ENCODE measurements at places on chromosomes 7 and 10. TPM values are rescaled to one million over a fixed set of nuclear protein-coding genes. Genes with fewer than 3 reads are reported as not detected.

DNA sequence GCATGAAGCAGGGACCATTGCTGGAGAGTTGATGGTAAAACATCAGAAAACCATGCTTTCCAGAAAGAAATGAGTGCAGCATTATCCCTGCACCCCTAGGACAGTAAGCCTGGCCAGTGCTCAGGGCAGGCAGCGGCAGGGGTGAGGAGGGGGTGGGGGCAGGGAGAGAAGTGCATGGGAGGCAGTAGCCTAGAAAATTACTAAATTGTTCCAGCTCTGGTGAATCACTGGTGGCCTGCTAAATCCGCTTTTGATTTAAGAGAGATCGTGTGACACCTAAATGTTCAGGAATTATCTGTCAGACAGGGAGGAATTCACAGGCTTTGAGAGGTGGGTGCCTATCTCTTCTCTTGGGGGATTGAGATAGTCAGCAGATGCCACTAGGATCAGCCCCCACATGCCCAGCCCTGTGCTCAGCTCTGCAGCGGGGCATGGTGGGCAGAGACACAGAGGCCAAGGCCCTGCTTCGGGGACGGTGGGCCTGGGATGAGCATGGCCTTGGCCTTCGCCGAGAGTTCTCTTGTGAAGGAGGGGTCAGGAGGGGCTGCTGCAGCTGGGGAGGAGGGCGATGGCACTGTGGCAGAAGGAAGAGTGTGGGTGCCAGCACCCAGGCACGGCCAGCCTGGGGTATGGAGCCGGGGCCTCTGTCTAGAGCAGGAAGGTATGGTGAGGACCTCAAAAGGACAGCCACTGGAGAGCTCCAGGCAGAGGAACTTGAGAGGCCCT is 5.0 kb upstream of the AQP1 start:
- no peak overlapping the region for H3K27ac ChIP-seq
- H3K36me3 ChIP-seq, result no peaks in the 10 kb centered on the region
- peaks cover 16% of the 10 kb centered on the region for H3K4me1 ChIP-seq
- no peak for DNase-seq
- H3K4me3 ChIP-seq, result no peak overlapping the region

GRCh38 chr7:36084485-36085091 is 68.5 kb upstream of the EEPD1 start:
- H3K36me3 ChIP-seq, result no peaks in the 10 kb centered on the region
- no peak overlapping the region for H3K4me3 ChIP-seq
- no peaks in the 10 kb centered on the region for H3K27me3 ChIP-seq

Gene TMEM225B
- 406 TPM for polyA plus RNA-seq

Gene MYH16
- polyA plus RNA-seq, result 2.1 TPM

Gene MCM10
- 2.1 TPM for polyA plus RNA-seq

Gene ZNF777
- polyA plus RNA-seq, result 15.4 TPM

DNA sequence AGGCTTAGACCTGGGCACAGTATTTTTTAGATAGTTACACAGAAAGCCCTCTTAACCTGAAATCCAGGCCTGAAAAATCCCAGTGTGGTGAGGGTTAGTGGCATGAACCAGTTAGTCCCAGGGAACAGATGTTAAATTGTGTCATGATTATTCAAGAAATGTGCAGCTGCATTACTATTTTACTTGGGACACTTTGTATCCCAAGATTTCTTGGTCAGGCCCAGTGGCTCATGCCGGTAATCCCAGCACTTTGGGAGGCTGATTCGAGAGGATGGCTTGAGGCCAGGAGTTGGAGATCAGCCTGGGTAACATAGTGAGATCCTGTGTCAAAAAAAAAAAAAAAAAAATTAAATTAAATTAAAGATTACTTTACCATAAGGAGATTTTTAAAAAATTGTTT is 36.0 kb upstream of the OTUD1 start:
- DNase-seq, result no peak
- no peaks in the 10 kb centered on the region for H3K27me3 ChIP-seq
- H3K36me3 ChIP-seq, result no peaks in the 10 kb centered on the region

DNA sequence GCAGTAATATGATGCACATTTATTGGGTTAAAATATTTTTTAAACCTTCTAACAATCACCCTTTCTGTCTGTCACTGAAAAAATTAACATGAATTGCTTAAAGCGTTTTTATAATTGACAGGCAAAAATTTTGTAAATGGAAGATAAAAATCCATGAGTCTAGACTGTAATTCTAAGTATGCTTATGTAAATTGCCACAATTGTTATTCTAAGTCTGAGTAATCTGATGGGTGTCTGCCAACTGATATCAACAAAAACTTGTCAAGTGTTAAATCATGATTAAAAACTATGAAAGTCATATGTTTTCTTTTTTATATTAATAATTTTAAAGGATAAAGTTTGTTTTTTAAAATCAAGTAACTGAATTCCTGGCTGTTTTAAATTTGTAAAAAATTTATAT is 208.2 kb downstream of the CDK14 start:
- H3K36me3 ChIP-seq, result no peaks in the 10 kb centered on the region
- H3K4me3 ChIP-seq, result no peak overlapping the region
- H3K27me3 ChIP-seq, result no peaks in the 10 kb centered on the region
- no peaks in the 10 kb centered on the region for H3K4me1 ChIP-seq
- H3K27ac ChIP-seq, result no peak overlapping the region
- DNase-seq, result no peak

Gene OR13A1
- polyA plus RNA-seq, result 0.15 TPM

DNA sequence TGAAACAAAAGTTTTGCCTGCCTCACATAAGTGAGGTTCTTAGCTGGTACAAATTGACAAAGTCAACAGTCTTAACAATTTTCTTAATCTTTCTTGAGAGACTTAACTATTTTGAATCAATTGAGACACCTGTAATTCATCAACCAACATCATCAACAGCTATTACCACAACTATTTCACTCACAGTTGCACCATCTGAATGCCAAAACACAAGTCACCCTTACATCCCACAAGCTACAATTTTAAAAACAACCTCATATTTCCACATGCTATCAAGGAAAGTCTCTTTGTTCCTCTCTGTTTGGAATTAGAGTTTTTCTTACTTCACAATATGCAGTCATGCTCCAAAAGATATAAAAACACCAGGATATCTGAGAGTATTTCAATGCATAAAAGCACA is 4.9 kb downstream of the SMURF1 start:
- peaks cover 24% of the 10 kb centered on the region for H3K4me1 ChIP-seq
- no peak overlapping the region for H3K27ac ChIP-seq
- no peaks in the 10 kb centered on the region for H3K36me3 ChIP-seq
- H3K4me3 ChIP-seq, result no peak overlapping the region
- no peak for DNase-seq

- no peaks in the 10 kb centered on the region for H3K36me3 ChIP-seq
- no peaks in the 10 kb centered on the region for H3K27me3 ChIP-seq
- H3K27ac ChIP-seq, result no peak overlapping the region
- no peak overlapping the region for H3K4me3 ChIP-seq
Observed at GRCh38 chr10:124289851-124290795, 128.6 kb downstream of the OAT start.

DNA sequence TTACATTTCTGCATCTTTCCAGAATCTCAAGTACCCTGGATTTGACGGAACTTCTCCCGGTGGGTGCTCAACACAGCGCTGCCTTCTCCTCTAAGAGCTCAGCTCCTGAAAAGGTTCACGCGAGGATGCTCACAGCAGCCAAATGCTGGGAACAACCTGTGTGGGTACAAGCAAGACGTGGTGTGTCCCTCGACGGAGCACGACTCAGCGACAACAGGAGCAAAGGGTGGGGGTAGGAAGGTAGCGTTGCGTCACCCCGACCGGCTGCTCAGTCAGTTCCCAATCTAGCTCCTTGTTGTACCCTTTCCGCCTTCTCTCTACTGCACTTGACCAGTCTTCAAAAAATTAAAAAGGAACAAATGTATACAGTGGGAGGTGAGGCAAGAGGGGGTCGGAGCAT is 117.3 kb downstream of the PTPRN2 start:
- no peak overlapping the region for H3K4me3 ChIP-seq
- H3K36me3 ChIP-seq, result no peaks in the 10 kb centered on the region
- H3K4me1 ChIP-seq, result no peaks in the 10 kb centered on the region
- no peaks in the 10 kb centered on the region for H3K27me3 ChIP-seq
- no peak overlapping the region for H3K27ac ChIP-seq

Gene IGFBP3
- 33.1 TPM for polyA plus RNA-seq

GRCh38 chr7:24732646-24733413 is 24.4 kb downstream of the GSDME start:
- peaks cover 14% of the 10 kb centered on the region for H3K4me1 ChIP-seq
- no peaks in the 10 kb centered on the region for H3K36me3 ChIP-seq
- no peak overlapping the region for H3K27ac ChIP-seq
- H3K4me3 ChIP-seq, result no peak overlapping the region

Gene AKR1E2
- 79.6 TPM for polyA plus RNA-seq

Gene COL26A1
- 3.1 TPM for polyA plus RNA-seq

- no peaks in the 10 kb centered on the region for H3K27me3 ChIP-seq
- H3K4me1 ChIP-seq, result no peaks in the 10 kb centered on the region
- no peak for DNase-seq
- no peaks in the 10 kb centered on the region for H3K36me3 ChIP-seq
- no peak overlapping the region for H3K27ac ChIP-seq
- H3K4me3 ChIP-seq, result no peak overlapping the region
Observed at GRCh38 chr10:28381466-28381865, 78.6 kb upstream of the MPP7 start.

GRCh38 chr10:107894516-107894915 is 730.0 kb upstream of the SORCS1 start:
- no peak overlapping the region for H3K4me3 ChIP-seq
- DNase-seq, result no peak
- no peak overlapping the region for H3K27ac ChIP-seq
- no peaks in the 10 kb centered on the region for H3K4me1 ChIP-seq

Gene NRAP
- polyA plus RNA-seq, result 7.9 TPM

Gene MACROH2A2
- 31.0 TPM for polyA plus RNA-seq

GRCh38 chr7:95668504-95669018 is 72.2 kb upstream of the PDK4 start:
- no peak overlapping the region for H3K27ac ChIP-seq
- H3K4me3 ChIP-seq, result no peak overlapping the region
- H3K4me1 ChIP-seq, result no peaks in the 10 kb centered on the region
- H3K36me3 ChIP-seq, result no peaks in the 10 kb centered on the region
- no peaks in the 10 kb centered on the region for H3K27me3 ChIP-seq

Gene ADAM22
- 2.9 TPM for polyA plus RNA-seq

DNA sequence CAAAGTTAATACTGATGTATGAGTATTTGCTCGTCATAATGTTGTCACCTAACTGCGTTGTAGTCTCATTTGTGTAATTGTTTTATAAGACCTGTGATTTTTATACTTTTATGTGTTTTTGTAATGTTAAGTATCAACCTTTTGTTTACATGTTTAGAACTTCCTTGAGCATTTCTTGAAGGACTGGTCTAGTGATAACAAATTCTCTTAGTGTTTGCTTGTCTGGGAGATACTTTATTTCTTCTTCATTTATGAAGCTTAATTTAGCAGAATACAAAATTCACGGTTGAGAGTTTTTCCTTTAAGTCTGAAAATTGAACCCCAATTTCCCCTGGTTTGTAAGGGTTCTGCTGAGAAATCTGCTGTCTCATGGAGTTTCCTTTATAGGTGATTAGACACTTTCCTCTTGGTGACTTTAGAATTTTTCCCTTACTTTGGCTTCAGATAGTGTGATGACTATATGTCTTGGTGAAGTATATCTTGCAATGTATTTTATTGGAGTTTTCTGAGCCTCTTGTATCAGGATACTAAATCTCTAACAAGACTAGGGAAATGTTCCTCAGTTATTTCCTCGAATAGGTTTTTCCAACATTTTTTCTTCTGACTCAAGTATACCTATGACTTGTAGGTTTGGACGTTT is 154.9 kb downstream of the WDR11 start:
- no peaks in the 10 kb centered on the region for H3K4me1 ChIP-seq
- no peaks in the 10 kb centered on the region for H3K36me3 ChIP-seq
- no peaks in the 10 kb centered on the region for H3K27me3 ChIP-seq

DNA sequence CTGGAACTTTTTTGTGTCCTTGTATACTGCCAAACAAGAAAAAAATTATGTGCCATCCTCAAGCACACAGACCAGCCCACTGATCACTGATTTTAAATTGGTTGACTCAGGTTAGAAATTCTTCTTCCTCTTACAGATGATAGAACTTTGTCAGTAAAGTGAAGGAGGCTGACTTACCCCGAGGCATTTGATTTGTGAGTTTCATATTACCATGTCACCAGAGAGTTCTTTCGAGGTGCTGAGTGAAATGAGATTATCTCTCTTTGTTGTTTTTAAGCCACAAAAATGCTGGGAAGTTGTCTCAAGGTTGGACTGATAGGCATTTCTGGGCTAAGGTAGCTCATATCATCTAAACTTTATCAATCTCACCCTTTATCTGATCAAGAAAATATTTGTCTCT is 78.8 kb upstream of the FAM180A start:
- no peak overlapping the region for H3K27ac ChIP-seq
- H3K36me3 ChIP-seq, result no peaks in the 10 kb centered on the region
- H3K4me3 ChIP-seq, result no peak overlapping the region
- no peaks in the 10 kb centered on the region for H3K4me1 ChIP-seq
- no peaks in the 10 kb centered on the region for H3K27me3 ChIP-seq

DNA sequence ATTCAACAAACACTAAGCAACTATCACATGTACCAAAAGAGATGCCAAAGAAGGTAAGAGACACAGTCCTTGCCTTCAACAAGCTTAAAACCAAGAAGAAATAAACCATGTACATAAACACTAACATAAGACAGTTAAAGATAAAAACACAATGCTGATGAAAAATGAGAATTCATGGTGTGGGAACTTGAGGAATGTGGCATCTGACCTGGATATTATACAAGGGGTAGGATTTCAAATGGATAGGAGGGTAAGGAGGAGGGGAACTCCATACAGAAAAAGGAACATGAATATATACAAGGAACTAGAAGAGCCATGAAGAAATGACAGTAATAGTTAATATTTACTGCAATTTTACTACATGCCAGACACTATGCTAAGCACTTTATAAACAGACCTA is 11.0 kb downstream of the HIBADH start:
- no peak for DNase-seq
- H3K4me1 ChIP-seq, result no peaks in the 10 kb centered on the region
- no peak overlapping the region for H3K27ac ChIP-seq
- H3K4me3 ChIP-seq, result no peak overlapping the region

Gene PAX4
- 0.95 TPM for polyA plus RNA-seq

Gene GCK
- 0.90 TPM for polyA plus RNA-seq

Gene PODXL
- 27.3 TPM for polyA plus RNA-seq

Gene CALML5
- not detected for polyA plus RNA-seq

Gene GPR37
- polyA plus RNA-seq, result 41.9 TPM

Gene C7orf33
- polyA plus RNA-seq, result not detected

Gene GRK5
- polyA plus RNA-seq, result 10.3 TPM

GRCh38 chr10:44378626-44379025 is 6.3 kb downstream of the CXCL12 start:
- H3K4me3 ChIP-seq, result no peak overlapping the region
- peaks cover 13% of the 10 kb centered on the region for H3K4me1 ChIP-seq
- DNase-seq, result no peak
- H3K27me3 ChIP-seq, result no peaks in the 10 kb centered on the region
- H3K36me3 ChIP-seq, result no peaks in the 10 kb centered on the region
- H3K27ac ChIP-seq, result no peak overlapping the region

DNA sequence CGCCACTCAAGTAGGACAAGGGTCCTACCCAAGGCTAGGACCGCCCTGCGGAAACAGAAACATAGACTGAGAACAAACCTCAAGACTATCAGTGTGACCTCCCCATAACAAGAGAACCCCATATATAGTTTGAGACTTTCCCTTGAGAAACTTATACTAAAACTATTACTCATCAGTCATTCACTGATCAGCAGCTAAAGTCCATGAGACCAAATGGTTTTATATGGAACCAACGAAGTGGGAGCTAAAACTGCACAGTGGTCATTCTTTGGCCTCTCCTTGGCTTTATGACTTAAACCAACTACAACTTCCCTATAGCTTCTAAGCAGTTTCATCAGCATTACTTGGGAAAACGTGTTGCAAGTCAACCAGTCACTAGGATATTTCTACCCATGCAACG is 13.7 kb upstream of the ZSCAN21 start:
- H3K27ac ChIP-seq, result peak overlapping the region; percentile 60
- H3K27me3 ChIP-seq, result no peaks in the 10 kb centered on the region
- no peak for DNase-seq
- no peak overlapping the region for H3K4me3 ChIP-seq
